Right renal pelvis (tissue), 4 donors: ENCODE measurements at places on chromosomes 5 and 9.

DNA sequence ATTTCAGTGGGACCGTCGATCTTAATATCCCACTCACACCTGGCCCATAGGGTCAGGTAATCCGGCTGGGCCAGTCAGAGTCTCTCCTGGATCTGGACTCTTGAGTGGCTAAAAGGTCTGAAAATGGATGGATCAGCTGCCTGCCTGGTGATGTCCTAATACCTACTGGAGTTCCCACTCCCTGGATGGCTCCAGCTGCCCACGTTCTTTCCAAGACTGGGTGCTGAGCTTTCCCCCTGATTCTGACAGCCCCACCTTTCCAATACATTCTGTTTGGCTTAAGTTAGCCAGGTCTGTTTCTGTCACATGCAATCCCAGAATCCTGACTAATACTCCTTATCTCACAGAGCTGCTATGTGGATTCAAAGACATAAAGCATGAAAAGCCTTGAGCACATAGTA lies 10.2 kb downstream of the SH3PXD2B start:
- no peak for DNase-seq

DNA sequence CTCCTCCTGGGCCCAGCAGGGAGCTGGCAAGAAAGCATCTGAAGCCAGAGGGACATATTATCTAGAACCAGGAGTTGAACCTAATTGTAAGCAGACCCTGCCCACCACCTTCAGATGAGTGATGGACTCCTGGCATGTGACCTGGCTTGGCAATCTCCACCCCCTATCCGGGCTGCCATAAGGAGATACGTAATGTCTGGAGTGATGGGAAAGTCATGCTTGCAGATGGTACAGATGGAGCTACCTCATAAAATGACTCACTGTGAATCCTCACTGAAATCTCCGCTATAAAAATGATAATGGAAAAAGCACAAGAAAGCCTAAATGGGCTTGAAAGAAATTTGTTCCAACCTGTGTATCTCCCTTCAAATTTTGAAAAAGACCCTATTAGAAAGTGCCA lies 157.5 kb downstream of the DMRT2 start:
- no peak for DNase-seq

DNA sequence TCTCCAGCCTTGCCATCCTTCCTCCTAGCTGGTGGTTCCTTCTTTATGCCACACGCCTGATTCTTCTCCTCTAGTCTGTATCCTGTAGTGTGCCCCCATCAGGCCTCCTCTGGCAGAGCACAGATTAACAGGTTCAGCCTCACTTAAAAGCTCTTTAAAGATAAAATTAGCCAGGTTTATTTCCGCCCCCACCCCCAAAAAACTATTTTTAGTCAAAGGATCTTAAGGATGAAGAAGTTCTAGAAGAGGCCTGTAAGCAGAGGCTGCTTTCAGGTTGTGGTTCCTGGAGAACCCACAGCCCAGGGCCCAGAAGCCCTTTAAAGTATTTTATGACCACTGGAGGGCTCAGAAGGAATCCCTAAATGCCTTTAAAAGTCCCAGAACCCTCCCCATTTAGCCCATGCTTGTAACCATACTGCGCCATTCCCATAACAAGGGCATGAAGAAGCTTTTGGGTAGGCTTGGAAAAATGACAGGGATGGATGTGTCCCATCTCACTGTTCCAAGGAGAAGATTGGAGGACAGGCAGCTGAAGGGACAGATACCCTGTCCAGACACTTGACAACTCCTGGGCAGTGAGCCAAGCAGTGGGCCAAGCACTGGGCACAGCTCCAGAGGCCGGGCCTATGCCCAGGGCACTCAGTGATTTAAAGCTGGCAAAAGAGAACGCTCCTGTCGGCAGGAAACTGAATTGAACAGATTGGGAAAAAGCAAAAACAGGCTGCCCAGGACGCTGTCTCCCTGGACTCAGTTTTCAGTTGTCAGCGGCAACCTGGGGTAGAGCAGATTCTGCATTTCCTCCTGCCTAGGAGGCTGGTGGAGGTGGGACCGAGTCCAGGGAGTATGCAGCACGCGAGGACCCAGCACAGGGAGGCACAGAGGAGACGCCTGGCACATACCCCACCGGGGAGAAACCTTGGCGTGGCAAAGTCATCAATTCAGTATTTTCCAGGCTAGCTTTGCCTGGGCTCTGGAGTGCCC lies 106.3 kb upstream of the SSBP2 start:
- DNase-seq = no peak

DNA sequence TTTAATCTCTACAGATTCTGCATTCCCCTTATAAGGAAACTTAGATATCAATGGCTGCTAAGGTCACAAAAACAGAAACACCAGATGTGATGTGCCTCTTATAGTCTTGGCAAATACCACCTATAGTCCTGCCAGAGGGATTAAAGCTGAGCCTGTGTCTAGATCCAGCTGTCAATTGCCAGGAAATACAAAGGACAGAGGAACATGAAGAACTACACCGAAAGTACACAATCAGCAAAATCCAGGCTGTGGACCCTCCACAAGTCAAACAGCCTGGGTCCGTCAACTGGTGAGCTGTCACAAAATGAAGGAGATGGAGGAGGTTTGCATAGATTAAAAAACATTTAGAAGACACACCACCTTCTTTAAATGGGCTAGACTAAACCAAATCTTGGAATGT lies 85.4 kb downstream of the KLF4 start:
- no peak for DNase-seq

DNA sequence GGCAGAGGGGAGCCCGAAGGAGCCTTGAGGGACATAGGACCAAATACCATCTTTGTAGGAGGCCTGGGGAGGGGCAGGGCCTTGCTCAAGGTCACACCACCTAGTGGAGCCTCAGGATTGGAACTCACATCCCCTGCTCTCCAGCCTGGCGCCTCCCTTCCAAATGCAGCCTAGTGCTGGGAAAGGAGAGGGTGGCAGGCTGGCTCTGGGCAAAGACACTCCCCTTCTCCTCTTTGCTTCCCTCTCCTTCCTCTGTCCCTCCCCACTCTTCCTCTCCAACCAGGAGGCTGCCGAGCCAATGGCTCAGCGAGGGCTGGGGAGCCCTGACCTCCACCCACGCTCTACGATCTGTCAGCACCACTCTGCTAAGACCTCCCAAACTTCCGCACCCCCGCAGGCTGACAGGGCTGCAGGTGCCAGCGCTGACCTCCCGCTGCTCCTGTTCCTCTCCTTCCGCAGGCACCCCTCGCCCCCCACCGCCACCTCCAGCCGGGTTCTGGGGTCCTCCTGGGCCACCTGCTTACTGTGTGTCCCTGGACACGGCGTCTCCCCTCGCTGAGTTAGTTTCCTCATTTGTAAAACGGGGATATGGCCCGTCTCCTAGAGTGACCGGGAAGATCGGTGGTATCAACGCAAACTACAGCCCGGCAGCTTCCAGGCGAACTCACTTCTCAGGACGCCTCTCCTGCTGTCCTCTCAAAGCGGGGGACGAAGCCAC lies 52.9 kb downstream of the C9orf50 start:
- DNase-seq = no peak

DNA sequence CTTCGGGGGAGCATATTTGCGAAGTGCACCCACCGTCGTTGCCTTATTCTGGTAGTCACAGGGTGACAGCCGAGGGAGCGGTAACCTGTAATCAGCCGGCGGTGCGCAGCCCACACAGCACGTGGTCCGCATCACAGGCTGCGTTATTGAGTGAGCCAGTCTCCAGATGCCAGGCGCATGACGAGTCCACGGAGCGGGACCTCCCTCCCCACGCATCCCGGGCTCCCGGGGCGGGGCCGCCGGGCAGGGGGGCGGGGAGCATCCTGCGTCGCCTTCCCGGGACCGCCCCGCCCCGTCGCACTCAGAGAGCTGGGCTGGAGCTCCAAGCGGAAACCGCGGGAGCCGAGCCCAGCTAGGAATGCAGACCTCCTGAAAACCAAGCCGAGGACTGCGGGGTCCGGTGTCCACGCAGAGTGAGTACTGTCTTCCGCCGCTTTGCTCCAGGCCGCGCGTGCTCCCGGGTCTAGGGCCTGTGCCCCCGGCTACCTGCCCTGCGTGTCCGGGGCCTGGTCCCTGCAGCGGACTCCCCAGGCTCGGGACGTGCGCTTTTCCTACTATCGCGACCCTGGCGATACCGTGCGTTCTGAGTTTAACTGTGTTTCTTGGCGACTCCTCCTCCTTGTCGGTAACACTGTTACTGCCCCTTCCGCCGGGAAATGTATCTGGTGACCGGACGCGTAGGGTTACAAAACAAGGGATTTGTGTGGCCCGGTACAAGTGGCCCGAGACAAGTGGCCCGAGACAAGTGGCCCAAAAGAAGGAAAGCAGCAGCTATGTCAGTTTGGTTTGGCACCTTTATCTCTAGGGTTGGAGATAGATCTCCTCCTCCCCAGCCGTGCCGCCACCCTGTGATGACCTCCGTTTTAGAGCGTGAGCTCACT lies 40.6 kb downstream of the CAST start:
- DNase-seq = peak; percentile 78

- DNase-seq = peak; percentile 32
Measured at GRCh38 chr5:180618829-180619562, 27.7 kb upstream of the SCGB3A1 start.

DNA sequence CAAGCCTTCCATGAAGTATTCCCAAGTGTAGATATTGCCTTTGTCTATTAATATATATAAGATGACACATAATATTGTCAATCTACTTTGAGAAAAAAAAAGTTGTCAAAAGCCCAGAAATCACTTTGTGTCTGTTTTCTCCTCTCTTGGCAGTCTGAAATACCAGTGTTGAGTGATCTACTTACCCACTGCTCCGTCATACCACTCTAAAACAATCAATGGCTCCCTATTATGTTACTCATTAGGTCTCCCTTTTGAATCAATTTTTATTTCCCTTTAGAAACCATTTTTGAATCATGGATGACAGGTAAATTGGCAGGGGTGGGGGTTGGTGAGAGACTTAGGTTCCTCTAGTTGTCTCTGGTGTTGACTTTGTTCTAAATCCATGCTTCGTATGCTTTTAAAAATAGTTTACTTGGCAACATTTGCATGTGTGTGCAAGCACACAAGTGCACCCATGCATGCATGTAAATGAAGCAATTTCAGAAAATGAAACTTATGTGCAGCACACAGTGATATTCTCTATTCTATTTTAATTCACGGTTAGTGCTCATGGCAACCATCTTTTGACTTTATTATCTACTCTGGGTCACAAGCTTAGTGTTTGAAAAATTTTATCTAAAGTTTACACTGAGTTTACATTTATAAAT lies 378.9 kb downstream of the RAB3C start:
- no peak for DNase-seq

DNA sequence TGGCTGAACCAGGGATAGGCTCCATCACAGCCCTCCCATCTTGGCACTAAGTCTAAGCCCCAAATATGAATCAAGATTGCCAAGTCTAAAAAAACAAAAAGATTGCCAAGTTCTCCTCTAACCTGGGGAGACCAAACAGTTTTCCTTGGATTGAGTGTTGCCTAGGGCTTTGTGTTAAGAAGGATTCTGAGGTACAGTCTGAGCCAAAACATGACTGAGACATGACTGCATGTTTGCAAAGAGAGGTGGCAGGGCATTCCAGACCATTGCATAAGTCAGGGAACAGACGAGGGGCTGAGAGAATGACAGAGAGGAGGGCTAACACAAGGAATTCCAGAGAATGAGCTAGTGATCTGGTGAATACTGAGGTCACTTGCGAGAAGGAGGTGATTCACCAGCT lies 11.4 kb downstream of the LAMC3 start:
- no peak for DNase-seq

- DNase-seq = no peak
Measured at GRCh38 chr9:7240569-7241311, 483.0 kb downstream of the KDM4C start.

- DNase-seq = no peak
Measured at GRCh38 chr5:7904170-7904569, 35.2 kb downstream of the MTRR start.
